Stimulated activated CD8-positive, alpha-beta memory T cell treated with anti-CD3 and anti-CD28 coated beads, Interleukin-7, amount 100 ng/mL, for 1 hour (primary cell): ENCODE measurements at places on chromosomes 6 and 20.

DNA sequence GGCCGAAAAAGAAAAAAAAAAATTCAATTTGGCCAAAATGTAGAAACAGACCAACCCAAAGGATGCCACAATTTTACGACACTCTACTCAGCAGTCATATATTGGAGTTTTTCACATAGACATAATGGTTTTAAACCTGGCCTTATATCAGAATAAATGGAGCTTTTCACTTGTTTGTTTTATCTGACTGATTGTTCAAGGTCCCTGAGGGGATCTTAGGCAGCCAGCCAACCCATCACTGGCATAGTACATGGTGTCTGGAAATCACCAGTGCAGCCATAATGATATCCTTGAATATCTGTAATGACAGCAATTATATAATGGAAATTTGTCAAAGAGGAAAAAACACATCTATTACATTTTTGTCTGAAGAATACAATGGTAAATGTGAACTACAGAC is 96.9 kb downstream of the PRSS35 start:
- DNase-seq, result no peak

DNA sequence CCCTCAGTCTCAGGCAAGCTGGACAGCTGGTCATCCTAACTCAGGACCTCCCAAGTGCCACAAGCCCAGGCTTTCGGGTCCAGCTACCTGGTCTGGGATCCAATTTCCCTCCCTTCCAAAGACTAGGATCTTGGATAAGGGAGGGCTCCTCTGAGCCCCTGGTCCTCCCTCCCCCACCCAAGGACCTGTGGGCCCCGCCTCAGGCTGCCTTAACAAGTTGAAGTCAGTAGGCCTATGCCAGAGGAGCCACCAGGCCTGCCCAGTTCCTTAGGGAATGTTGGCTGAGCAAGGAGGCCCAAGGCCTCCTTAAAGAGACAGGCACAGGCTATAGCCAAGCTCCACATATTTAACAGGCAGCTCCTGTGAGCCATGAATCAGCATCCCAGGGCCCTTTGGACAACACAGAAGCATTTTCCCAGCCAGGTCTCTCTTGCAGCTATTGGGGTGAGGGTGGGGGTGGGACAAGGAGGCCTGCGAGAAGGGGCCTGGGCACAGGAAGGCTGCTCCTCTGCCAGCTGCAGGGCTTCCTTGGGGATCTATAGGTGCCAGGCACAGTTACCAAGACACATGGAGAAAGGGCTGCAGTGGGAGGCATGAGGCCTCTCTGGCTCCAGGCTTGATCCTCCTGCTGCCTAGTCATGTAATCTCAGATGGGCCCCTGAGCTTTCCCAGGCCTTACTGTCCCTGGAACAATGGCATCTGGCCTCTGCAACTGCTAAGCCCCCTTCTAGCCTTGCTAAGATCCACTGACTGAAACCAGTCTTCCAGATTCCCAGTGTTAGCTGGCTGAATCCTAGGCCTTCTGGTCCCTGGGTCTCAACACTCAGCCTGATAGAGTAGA is 27.4 kb upstream of the NOL4L start:
- DNase-seq, result no peak

GRCh38 chr6:134636186-134636799 is 313.6 kb downstream of the ALDH8A1 start:
- no peak for DNase-seq

- no peak for DNase-seq
Observed at GRCh38 chr6:40205004-40205403, 270.7 kb upstream of the MOCS1 start.

DNA sequence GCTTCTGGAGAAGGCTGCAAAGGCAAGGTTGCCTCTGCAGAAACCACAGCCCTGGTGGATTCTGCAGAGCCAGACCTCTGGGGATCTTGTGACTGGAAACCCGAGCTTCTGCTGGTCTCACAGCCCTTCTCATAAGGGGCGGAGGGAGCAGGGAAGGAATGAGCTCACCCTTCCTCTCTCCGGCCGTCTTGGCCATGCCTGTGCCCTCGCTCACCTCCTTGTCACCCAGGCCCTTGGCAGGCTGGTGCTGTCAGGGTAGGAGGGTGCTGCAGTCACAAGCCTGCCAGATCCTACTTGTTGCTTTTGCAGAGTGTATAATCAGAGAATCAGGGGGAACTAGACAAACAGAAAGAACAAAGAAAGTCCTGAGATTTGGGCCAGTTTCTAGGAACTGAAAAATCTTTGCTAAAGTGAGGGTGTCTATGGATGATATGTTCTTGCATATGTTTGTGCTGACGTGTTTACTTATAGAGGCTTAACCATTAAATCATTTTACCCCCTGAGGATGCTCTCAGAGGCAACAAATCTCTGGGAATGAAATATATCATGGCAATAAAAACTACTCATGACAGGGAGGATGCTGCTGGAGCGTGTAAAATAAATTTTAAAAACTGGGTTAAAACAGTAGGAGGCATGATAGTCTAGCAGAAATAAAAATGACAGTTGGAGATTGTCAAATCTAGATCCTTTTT is 244.9 kb upstream of the SOX4 start:
- no peak for DNase-seq

DNA sequence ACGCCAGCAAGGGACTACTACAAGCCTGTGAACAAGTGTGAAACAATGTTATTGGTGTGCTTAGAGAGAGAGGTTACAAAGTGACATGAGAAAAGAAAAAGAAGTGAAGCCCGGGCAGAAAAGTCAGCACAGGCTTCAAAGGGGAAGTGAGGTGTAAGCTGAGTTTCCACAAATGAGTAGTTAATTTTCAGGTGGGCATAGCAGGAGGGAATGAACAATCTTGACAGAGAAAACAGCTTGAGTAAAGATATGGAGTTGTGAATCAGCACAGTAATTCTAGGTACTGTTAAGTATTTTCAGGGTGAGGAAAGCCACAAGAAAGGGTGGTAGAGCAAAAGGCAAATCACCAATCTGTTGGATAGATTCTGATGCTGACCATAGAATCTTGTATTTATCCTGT is 4.3 kb downstream of the KCNQ5 start:
- DNase-seq, result no peak

GRCh38 chr20:63843222-63843621 is 12.2 kb upstream of the ZBTB46 start:
- no peak for DNase-seq

DNA sequence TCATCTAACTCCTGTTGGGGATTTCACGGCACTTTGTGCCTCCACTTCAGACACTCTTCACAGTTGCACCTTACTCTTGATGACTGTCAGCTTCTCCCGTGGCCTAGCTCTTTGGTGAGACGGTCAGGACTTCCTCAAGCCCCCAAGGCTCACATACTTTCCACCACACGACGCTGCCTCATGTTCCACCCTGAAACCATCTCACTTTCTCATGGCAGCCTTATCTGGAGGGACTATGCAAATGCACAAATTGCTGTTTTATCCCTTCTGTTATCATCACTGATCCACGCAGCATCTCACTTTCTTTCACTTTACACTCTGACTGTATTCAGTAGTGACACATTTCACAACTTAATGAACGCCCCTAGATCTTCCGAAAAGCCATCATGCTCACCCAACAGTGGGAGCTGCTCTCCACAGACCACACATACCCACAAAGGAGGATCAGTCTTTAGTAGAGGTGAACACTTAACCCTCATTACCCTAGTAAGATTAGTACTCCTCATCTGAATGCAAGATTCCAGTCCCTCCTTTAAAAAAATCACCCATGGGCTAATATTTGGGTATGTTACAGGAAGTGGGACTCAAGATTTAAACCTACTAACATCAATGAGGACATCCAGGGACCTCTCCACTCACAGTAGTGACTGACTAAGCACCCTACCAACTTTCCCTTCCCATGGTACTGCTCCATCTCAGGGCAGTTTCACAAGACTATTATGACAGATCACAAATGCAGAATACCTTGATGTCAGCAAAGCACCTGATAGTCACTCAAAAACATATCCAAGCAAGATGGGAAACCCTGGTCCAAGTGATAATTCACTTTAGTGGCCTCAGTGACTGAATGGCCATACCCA is 35.4 kb downstream of the FYN start:
- no peak for DNase-seq

DNA sequence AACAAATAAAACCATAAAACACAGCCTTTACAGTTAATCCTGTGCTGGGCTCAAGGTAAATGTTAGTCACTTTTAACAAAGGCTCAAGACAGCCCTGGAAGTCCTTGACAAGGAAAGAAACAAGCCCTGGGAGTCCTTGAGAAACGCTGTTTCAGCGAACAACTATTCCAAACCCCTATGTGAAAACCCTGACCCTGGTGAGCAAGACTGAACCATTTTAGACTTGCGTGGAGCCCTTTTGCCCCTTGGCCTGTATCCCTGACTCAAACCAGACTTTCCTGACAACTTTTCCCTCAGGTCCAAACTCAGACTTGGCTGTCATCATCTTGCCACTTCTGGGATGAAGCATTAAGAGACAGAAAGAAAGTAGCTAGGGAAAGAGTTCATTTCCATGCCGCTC is 180.4 kb downstream of the AIG1 start:
- DNase-seq, result no peak

- no peak for DNase-seq
Observed at GRCh38 chr20:42442716-42443115, 747.0 kb downstream of the PTPRT start.

- DNase-seq, result no peak
Observed at GRCh38 chr20:62845416-62846160, 16.0 kb downstream of the TCFL5 start.

- DNase-seq, result no peak
Observed at GRCh38 chr6:163345931-163346330, 68.6 kb upstream of the QKI start.

DNA sequence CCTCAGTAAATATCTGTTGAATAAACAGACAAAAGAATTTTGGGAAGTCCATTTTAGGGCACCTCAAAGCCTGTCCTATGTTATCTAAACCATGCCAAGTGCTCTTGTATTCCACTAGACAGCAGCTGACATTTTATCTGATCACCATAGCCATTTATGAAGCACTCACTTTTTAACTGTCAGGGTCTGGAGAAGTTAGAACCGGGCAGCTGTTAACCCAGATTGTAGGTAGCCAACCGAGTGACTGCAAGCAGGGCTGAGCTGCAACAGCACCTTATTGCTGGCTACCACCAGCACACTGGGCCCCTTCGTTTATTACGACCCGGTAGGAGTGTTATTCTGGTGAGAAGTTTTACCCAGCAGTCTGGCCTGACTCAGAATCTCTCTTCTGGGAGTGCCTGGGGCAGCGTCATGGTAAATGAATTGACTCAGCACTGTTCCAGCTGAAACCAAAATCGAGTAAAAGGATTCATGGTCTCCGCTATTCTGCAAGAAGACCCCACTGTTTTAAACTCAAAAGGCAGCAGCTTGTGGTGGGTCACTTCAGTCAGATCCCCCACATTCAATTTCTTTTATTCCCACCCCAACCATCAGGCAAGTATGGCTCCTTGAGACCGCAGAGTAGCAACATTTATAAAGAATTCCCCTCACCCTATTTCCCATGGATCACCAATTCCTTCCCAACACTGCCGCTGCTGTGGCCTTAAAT is 1.7 kb downstream of the UBE2V1 start:
- no peak for DNase-seq

- DNase-seq, result no peak
Observed at GRCh38 chr6:35706468-35706867, 17.8 kb upstream of the FKBP5 start.

- no peak for DNase-seq
Observed at GRCh38 chr6:148816117-148816516, 69.3 kb downstream of the UST start.

DNA sequence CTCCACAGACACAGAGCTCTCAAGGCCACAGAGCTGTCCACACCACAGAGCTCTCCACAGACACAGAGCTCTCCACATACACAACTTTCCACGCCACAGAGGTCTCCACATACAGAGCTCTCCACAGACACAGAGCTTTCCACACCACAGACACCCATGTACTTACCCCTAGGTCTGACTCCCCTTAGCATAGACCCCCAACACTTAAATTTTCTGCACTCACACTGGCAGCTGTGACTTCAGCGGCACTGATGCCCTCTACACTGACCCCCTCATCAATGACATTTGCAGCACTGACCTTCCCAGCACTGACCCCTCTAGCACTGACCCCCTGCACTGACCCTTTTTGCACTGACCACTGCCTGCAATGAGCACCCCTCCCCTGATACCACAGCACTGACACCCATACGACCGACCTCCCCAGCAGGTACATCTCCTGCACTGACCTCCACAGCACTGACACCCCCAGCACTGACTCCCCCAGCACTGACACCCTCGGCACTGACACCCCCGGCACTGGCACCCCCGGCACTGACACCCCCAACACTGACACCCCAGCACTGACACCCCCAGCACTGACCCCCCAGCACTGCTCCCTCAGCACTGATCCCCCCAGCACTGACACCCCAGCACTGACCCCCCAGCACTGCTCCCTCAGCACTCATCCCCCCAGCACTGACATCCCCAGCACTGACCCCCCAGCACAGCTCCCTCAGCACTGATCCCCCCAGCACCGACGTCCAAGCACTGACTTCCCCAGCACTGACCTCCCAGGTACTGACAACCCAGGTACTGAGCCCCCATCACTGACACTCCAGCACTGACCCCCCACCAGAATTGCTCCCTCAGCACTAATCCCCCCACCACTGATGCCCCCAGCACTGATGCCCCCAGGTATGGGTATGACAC is 56.5 kb downstream of the ERMARD start:
- no peak for DNase-seq

DNA sequence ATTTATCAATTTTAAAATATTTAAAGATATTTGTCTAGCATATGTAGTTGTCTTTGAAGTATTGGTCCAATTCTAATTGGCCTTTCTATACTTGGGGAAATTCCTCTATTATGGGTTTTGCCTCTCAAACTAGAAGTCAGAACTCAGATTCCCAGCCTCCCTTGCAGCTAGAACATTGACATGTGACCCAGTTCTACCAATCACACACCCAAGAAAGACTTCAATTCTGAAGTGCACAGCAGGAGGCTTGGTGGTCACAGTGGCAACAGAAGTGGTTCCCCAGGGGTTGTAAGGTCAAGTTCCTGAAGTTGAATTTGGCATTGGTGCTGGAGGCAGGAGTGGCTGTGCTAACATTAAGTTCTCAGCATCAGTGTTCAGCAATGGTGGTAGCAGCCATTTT is 14.8 kb upstream of the FKBP5 start:
- DNase-seq, result no peak

GRCh38 chr20:10492065-10492464 is 57.0 kb downstream of the SLX4IP start:
- no peak for DNase-seq

DNA sequence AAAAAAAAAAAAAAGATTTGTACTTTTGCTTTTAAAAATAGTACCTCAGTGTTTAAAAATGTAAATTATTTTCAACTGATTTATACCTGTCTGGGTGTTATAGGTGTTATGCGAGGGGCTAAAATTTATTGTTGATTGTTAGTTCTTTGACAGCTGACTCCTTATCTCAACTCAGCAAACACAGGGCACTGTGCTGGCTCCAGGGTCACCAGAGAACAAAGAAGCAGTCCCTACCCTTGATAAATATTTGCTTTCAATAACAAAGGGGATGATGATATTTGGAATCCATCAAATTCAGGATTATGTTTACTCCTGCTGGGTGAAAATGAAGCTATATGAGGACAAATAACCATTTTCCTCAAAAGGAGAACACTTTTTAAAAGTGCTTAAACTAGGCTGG is 34.2 kb upstream of the KAT14 start:
- no peak for DNase-seq

GRCh38 chr6:125558241-125558843 is 191.1 kb upstream of the HEY2 start:
- no peak for DNase-seq

GRCh38 chr6:153437193-153437592 is 306.1 kb upstream of the RGS17 start:
- DNase-seq, result no peak
